Fibroblast of skin of back (primary cell): ENCODE measurements at places on chromosomes 16 and 17.

GRCh38 chr17:7997186-7997585 lies 5.2 kb upstream of the GUCY2D start:
- DNase-seq = no peak

- peak; percentile 53 for DNase-seq
These were observed 17.1 kb downstream of the ITGB4 start for GRCh38 chr17:75738218-75738802.

DNA sequence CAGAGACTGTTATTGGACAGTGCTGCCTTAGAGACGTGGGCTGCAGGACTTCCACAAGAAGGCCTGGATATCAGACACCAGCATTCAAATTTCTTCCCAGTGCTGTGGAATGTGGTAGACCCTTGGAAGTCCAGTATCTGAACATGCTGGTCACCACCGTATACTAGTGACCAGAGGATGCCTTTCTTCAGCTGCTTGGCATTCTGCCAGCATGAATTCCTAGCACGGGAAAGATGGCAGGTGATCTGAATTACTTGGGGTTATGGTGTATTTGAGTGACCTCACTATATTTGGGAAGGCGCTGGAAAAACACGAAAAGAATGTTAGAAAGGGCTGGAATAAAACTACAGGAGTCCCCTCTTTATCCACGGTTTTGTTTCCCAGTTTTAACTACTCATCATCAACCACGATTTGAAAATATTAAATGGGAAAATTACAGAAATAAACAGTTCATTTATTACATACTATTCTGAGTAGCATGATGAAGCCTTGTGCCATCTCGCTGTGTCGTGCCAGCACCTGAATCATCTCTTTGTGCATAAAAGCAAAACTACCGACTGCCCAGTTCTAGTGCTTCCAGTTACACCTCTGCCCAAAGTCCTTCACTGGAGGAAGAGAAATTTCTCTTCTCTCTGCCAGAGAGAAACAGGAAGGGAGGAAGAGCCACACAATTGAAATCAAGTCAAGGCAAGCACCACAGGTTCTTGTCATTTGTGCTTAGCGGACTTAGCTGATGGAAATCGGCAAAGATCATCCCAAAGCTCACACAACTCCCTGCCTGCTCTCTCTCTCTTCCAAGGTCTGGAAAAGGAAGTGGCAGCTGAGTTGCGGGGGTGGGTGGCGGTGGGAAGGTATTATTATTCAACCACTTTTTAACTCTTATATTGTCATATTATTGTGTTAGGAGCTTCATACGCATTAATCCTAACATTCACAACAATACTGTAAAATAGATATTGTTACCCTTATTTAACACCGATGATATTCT lies 1.4 kb upstream of the CHST4 start:
- no peak for DNase-seq

GRCh38 chr16:62620275-62620674 lies 584.0 kb upstream of the CDH8 start:
- no peak for DNase-seq

GRCh38 chr17:52606590-52606989 lies 448.1 kb upstream of the CA10 start:
- DNase-seq = no peak

DNA sequence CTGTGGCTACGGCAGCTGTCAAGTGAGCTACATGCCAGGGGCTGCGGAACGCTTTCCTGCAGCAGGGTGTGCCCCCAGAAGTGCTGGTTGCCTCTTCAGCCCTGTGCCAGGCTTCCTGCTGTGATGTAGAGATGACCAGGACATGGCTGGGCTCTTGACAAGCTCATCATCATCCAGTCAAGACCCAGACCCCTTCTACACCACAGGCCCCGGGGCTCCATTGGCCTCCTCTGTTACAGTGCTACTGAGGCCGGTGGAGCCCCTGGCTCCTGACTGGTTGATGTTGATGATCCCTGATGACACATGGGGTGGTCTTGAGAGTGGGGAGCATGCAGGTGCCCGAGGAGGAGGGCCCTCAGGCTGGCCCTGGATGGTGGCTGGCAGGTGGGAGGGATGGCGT lies 50.1 kb downstream of the B9D1 start:
- DNase-seq = no peak

- no peak for DNase-seq
These were observed 1.4 kb upstream of the AMZ2 start for GRCh38 chr17:68246271-68247028.

GRCh38 chr16:89484923-89485679 lies 5.3 kb downstream of the ANKRD11 start:
- no peak for DNase-seq

DNA sequence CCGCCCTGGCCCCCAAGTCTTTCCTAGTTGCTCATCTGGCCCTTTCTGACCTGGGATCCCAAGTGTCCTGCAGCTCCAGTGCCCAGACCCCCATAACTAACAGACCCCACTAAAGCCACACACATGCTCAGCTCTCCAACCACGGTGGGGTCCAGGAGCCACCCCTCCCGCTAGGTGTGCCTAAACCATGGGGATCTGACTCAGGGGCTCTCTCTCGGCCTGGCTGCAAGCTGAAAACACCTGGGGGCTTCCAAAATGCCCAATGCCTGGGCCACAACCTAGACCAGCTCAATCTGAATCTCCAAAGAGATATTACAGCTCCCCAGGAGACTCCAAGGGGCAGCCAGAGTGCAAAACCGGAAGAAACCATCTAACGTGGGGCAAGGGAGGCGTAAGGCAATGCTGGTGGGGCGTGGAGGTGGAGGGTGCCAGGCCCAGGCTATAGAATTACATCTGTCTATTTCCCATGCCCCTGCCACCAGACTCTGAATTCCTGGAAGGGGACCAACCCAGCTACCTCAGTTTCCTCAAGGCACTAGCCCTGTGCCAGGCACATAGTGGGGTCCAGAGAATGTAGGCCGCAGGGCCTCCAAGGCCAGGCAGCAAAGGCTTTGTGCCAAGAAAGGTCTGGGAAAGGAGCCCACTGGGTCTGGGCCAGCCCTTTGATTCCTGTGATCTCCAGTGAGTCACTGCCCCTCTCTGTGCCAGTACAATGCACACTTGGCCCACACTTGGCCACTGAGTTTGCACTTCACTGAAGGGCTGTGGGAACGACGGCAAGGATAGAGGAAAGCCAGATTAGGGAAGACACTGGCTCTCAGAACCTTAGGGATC lies 3.3 kb downstream of the CD2BP2 start:
- peak; percentile 36 for DNase-seq

GRCh38 chr17:48162306-48162934 lies 54.9 kb downstream of the SNX11 start:
- no peak for DNase-seq

DNA sequence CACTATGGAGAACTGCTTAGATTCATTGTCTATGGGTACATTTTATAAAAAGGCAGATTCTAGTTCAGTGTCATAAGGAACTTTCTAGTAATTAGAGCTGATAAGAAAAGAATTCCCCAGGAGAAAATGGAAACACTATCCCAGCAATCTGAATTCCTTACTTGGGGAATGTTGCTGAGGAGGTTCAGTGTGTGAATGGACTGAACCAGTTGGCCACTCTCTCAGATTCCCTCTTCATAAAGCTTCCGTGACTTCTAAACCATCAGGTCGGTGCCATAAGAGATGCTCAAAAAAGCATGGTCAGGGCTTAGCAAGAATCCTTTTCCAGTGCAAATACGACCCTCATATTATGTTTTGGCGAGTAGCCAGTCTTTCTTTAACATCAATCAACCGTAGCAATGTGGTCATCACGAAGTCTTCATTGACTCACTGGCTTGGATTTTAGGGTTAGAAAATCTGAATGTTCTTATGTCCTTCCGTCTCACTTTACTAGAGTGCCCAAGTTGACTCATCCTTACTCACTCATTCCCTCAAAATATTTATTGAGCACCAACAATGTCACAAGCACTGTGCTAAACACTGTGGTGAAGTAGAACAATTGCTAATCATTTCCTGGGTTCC lies 102.7 kb upstream of the HLF start:
- DNase-seq = peak; percentile 88

- DNase-seq = no peak
These were observed 29.0 kb upstream of the RGS9 start for GRCh38 chr17:65108152-65108551.

DNA sequence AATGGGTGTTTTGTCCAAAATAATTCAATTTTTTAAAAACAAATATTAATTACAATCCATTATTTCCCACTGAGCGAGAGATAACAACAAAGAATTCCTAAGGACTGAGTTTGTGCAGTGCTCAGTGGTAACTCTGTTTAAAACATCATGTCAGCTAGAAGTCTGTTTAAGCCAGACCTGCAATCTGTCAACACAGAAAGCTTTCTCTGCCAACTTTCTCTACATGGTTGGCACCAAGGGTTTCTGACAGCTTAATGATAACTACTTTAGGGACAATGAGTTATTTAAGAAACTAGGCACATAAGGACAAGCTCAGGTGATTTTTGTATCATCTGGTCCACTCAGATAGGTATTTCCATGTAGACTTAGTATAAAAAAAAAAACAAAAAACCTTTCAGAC lies 81.8 kb downstream of the WDR59 start:
- DNase-seq = no peak
